ENCODE measurements at places on chromosomes 7 and 10. TPM values are rescaled to one million over a fixed set of nuclear protein-coding genes. Genes with fewer than 3 reads are reported as not detected.

Gene NKX2-3
- total RNA-seq: not detected

Gene GPR26
- not detected for total RNA-seq

Gene CYP2C19
- total RNA-seq: not detected

Gene PLXNA4
- 0.41 TPM for total RNA-seq

Gene ACBD5
- total RNA-seq: 25.3 TPM

Gene TAS2R3
- total RNA-seq: not detected

Gene SPDYE2B
- not detected for total RNA-seq

Gene SGCE
- 53.3 TPM for total RNA-seq

Gene PLPP4
- total RNA-seq: 0.15 TPM

Gene RET
- total RNA-seq: 0.36 TPM

Gene FZD8
- total RNA-seq: 4.9 TPM

Gene LRIT1
- not detected for total RNA-seq

Gene PCLO
- total RNA-seq: 0.98 TPM

Gene VAX1
- total RNA-seq: 1.3 TPM

All from A549 treated with Hydrocortisone at 1 μM for 4 hours (cell line).